ENCODE measurements at places on chromosomes 16 and 17. TPM values are rescaled to one million over a fixed set of nuclear protein-coding genes. Genes with fewer than 3 reads are reported as not detected.
A peak's percentile ranks its signal among the peaks of the same experiment; 100 is the strongest.

The TPSB2 gene
- 24.3 TPM for total RNA-seq

The SNRNP25 gene
- 11.2 TPM for total RNA-seq

- DNase-seq = no peak
Measured at GRCh38 chr16:12258861-12259645, 282.5 kb downstream of the SNX29 start.

The CHST6 gene
- 1.6 TPM for total RNA-seq

- DNase-seq = no peak
Measured at GRCh38 chr17:72901083-72901482, 191.4 kb downstream of the SLC39A11 start.

DNA sequence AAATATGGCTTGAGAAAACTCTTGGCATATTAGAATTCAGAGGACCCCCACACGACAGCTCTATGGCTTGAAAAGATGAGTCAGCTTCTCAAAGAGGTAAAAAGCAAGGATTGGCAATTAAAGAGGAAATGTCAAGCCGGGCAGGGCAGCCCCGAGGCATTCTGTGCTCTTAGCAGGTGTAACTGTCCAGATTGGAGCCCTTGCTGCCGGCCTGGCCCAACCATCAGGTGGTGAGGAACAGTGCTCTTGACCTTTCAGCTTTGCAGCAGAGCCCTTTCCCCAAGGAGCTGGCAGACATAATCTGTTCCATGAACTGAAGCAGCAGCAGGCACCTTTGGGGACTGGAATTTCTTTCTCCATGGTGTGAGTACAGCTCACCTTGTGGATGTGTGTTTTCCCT is 287.8 kb downstream of the UTP18 start:
- peak; percentile 78 for DNase-seq

GRCh38 chr17:50047488-50048126 is 8.3 kb upstream of the ITGA3 start:
- peak; percentile 54 for DNase-seq

The RSPRY1 gene
- total RNA-seq = 26.8 TPM

The LLGL2 gene
- 6.4 TPM for total RNA-seq

The C16orf89 gene
- total RNA-seq = 32.3 TPM

The RPRML gene
- not detected for total RNA-seq

DNA sequence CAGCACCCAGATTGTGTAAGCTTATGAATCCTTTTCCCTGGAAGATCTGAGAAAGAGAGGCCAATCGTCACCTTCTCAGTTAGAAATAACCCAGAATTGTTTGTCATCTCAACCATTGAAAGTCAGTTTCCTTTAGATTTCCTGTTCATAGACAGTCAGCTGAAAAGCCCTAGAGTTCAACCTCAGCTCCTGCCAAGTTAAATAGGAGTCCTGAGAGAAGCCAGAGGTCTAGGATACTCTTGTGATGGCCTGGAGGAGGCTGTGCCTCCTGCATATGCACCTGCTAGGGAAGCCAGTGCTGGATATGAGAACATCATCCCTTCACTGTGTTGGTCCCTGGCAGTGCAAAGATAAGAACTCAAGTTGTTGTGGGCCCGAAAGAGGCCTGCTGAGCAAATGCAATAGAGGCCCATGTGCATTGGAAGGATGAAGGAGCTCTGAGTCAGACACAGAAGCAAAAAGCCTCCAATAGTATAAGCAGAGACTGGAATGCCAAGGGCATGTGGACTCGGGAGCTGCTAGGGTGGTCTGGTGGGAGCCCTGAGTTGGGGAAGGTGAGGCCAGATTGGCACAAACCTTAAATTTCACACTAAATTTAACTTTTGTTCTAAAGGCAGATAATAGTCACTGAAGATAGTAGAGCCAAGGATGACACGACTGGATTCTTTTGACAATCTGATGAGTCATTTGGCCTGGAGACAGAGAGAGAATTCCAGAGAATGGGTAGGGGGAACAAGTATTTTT is 520.9 kb upstream of the CDH5 start:
- no peak for DNase-seq

- no peak for DNase-seq
Measured at GRCh38 chr17:79213305-79213704, 138.7 kb downstream of the ENGASE start.

DNA sequence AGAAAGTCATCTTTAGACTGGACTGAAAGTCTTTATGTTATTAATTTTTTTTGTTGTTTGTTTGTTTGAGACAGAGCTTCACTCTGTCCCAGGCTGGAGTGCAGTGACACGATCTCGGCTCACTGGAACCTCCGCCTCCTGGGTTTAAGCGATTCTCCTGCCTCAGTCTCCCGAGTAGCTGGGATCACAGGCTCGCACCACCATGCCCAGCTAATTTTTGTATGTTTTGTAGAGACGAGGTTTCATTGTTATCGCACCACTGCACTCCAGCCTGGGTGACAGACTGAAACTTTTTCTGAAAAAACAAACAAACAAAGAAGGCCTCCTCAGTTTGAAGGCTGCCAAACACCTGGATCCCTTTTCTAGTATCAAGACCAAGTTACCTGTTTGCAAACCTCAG is 4.7 kb downstream of the BEAN1 start:
- DNase-seq = no peak

DNA sequence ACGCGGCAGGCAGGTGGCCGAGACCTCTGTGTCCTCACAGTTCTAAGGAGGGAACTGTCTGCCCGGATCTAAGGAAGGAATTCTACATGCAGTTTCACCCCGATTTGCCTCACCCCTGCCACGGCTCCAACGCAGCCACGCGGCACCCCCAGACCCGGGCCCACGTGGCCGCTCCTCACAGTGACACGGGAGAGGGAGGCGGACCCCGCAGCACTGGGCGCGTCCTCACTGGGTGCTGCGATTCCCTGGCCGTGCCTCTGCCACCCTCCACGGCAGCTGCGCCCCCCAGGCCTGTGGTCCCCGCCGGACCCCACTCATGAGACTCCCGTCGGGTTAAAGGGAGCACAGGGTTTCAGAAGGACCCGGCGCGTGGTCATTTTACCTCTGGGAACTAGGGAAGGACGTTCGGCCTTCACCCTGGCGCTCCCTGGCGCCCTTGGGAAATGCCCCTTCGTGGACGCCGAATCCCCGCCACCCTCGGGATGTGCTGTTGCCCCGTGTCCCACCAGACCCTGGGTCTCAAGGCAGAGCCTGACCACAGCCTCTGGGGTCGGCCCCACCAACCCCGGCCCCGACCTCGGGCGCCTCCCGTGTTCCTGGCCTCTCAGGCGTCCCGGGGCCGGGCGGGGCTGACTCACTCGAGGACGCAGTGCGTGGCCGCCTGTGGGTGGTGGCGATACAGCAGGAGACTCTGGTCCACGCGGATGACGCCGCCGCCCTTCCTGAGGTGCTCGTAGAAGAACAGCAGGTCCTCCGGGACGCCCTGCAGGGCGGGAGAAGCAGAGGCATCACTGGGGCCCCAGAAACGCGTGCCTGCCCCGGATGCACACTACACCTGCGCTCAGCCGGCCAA is 118.8 kb upstream of the METRNL start:
- peak; percentile 78 for DNase-seq

DNA sequence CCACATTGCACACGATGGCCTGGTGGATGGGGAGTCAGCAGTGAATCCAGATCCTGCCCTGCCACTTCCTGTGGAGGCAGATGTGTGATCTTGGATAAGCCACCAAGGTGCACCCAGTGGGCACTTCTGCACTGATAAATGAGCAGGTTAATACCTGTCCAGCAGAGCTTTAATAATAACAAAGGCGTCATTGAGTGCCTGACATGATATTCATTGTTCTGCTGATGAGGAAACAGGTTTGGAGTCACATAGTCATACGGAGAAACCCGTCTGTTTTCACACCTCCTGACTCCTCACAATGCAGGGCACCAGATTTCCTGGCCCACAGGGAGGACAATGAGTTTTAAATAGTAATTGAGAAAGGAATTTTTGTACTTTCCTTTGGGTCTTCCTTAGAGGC is 324.6 kb upstream of the CDH5 start:
- no peak for DNase-seq

The TRIM72 gene
- total RNA-seq = 0.05 TPM

The SP6 gene
- 0.19 TPM for total RNA-seq

GRCh38 chr17:79043191-79043930 is 19.4 kb downstream of the C1QTNF1 start:
- DNase-seq = peak; percentile 11

The PRSS53 gene
- 3.5 TPM for total RNA-seq

GRCh38 chr16:48164907-48165715 is 9.3 kb upstream of the ABCC12 start:
- peak; percentile 91 for DNase-seq

DNA sequence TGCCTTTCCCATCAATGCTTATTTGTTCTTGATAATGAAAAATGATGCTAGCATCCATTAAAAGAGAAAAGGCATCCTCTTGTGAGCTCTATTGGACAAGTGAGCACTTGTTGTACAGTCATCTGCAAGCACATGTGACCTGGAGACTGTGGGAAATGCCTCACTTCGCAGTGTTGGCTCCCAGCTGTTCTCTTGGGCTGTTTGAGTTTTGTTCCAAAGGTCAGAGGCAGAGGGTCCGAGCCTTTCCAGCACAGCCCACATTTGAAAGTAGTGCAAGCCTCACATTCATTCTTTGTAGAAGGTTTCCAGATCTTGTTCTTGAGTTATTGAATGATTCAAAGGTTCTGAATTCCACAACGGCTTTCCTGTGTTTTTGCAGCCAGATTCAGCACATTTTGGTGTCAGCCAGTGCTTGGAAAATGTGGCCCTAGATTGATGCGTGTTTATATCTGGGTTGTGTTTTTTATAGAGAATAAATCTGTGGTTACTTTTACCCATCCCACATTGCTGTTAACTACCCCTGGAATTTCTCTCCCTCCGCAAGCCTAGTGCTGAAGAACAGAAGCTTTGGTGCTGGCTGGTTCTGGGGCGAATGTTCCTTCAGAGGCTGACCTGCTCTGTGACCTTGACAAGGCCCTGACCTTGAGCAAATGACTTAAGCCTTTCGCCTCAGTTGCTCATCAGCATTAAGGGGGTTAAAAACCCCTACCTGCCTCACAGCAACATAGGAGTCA is 49.8 kb downstream of the CDH1 start:
- DNase-seq = no peak

DNA sequence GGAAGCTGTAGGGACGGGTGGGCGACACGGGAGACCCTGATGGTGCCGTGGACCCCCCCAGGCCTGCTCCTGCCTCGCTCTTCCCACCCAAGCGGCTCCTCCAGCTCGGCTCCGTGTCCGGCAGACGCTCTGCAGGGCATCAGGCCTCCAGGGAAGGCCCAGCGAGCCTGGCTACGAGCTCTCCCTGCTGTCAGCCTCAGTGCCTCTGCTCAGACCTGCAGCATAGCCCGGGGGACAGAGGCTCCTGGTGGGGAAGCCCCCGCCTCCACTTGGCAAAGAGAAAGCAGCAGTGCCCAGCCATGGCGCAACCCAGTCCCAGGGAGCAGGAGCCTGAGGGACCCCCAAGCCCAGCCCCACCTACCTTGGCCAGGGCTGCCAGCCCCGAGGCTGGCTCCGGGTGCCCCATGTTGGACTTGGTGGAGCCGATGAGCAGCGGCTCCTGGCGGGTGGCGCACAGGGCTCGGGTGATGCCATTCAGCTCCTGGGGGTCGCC is 5.9 kb downstream of the FASN start:
- no peak for DNase-seq

Data from posterior vena cava (tissue), 2 donors.